ENCODE measurements at places on chromosomes 3 and 15.

DNA sequence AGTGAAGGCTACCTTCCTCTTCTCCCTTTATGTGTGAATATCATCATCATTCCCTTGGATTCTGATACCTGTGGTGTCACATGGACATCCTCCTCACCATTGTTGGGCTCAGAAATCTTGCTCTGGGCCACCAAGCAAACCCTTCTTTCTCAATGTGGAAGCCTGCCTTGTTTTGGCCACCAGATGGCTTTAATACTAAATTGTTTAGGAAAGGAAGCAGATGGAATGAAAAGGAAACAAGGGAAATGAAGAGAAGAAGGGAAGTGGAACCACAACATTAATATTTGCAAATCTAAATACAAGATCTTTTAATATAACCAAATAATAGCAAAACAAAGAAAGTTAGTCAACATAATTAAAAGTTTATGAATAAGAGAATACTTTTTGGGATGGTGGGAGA lies 14.0 kb downstream of the FAM227B start:
- DNase-seq = no peak

DNA sequence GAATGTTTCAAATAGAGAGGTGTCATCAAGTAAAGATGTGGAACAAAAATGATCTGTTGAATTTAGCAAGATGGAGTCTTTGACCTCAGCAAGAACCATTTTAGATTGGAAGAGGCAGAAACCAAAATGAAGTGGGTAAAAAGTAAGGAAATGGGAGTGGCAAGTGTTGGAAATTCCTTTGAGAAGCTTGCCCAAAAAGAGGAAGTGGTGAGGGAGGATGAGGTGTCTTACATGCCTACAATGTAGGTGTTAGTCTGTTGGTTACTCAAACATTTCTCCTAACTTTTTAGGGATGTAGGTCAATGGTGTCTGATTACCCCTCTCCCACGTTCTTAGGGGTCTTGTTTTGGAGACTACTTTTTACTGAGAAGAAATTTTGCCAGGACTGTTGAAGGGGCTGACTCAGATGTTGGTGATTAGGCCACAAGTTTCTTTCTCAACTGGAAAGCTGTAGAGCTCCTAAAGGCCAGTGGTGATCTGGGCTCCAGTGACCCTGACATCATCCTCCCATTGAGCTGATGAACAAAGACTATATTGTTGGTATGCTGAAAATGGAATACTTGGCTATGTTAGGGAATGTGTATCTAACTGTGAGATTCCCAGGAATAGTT lies 5.1 kb downstream of the PPP2R3A start:
- DNase-seq = no peak

DNA sequence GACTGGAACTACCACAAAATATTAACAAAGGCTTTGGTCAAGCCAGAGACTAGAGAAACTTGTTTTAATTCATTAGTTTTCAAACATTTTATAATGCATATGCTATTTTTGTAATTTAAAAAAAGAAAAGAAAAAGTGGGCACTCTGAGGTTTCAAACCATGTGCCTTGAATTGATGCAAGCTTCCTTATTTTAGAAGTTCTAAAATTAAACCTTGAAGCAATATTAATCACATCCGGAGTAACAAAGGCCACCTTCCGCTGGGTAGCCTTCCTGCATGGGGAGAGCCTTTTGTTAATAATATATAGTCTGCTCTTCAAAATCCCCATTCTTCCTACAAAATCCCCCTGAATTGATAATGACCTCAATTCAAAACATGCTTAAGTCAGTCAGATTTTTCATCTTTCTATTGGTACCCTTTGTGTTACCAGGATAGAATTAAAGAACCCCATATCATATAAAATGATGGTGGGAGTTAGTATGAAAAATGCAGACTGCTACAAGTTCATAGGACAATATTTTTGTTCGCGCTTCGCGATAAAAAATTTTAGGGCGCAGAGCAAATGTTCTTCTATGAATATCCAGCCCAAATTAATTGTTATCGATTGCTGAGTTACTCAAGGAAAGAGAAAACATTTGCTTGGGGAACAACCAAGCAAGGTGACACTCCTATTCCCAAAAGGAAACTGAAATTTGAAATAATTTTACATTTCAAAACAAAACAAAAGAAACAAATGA lies 30.6 kb downstream of the LDHAL6B start:
- peak; percentile 41 for DNase-seq

- DNase-seq = no peak
Measured at GRCh38 chr15:44735482-44736180, 697 bp upstream of the TRIM69 start.

DNA sequence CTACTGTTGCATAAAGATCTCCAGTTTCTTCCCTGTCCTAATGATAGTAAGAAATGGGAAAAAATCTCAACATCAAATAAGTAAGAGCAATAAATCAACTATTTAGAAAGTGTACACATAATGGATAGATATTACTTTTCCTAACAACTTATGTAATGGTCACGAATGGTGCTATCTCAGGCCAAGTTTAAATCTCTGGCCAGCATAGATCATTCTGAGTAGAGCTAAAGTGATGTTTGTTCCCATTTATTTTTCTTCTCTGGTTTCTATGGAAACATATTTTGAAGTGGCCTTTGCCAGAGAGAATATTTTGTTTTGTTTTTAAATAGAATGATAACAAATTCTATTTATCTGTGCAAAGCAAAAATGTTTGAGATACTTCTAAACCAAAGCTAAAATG lies 249.7 kb upstream of the TTC14 start:
- no peak for DNase-seq

- no peak for DNase-seq
Measured at GRCh38 chr3:116388867-116389385, 56.4 kb downstream of the LSAMP start.

DNA sequence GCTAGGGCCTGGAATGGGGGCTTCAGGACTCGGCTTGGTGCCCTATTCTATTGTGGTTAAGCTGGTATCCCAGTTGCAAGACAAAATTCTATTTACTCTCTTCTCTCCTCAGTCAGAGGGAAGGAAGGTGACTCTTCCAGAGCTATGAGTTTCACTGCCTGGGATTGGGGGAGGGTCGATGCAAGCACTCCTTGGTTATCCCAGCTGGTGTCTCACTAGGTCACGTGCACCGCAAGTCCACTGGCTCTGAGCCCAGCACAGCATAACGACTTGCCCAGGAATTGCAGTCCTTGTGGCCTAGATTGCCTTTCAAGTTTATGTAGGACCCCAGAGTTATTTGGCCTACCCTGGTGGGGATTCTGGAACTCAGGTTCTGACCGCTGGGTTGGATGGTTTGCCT lies 958.8 kb downstream of the IGSF11 start:
- DNase-seq = no peak

DNA sequence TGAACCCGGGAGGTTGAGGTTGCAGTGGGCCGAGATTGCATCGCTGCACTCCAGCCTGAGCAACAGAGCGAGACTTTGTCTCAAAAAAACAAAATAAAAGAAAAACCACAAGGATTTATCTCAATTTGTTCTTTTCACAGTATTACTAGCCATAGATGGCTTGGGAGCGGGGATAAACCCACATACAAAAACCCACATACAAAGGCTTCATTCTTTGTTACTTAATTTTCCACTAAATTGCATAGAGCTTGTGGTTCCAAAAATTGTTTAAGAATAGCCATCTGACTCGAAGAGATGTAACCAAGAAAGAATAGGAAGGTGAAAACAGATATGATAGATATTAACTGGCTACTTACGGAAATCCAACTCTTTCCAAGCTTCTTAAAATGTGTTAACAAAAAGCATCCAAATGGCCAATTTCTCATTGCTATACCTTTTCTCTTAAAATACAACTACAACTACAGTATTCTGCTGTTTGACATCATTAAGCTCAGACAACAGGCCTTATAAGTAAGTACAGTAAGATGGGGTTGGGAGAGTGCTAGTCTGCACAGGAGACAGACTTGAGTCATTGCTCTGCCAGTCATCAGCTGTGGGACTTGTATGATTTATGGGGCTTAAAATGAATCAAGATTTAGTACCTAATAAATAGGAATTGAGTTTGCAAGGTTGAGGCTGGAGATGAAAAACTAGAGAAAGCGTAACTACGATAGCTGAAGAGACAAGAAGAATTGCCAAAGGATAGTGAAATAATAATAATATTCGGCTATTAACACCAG lies 96.6 kb upstream of the PLXND1 start:
- no peak for DNase-seq

- DNase-seq = no peak
Measured at GRCh38 chr3:16174026-16174355, 489 bp upstream of the GALNT15 start.

DNA sequence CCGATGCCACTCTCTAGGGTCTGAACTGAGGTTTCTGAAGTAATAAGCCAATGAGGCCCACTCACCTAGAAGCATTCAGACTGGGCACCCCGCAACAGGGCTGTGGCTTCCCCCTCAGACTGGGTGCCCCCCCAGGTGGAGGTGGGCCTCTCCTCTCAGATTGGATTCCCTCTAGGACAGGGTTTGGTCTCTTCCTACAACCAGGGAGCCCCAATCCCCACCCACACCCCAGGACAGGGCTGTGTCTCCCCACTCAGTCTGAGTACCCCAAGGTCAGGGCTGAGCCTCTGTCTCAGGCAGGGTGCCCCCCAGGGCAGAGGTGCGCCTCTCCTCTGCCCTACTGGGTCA lies 27.7 kb downstream of the PTH1R start:
- DNase-seq = no peak

DNA sequence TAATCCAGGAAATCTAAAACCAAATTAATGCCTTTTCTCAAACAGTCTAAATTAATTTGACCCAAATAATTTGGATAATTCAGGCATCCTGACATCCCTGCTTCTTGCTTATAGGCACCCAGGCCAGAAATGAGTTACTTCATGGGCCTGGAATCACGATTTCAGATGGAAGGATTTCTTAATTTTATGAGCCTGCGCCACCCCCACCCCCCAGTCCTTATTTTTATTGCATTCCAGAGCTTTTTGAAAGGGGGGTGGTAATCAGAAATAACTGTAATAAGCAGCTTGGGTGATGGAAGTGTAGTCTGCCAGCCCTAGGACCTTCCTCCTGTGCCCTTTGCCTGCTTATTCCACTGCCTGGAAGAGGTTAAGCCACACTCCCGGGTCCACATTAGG lies 1.3 kb downstream of the AP2M1 start:
- DNase-seq = no peak
